ENCODE measurements at places on chromosomes 16 and 17.

GRCh38 chr17:34730816-34731215, 151.4 kb downstream of the TMEM132E start:
- DNase-seq, result no peak

DNA sequence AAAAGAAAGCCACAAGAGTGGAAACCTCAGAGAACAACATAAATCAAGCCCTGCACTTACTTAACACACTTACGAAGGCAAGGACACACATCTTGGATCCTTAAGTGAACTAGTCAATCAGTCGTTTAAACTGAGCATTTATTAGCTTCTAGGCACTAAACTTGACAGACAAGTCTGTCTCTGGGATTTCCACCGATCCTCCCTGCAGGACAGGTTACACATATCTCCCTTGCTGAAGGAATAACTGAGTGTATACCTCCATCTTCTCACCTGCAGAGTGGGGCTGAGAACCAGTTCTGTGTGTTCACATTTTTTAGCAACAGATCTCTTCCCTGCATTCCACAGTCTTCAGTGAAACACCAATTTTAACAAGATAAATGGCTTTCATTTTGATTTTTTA, 8.9 kb downstream of the GP2 start:
- DNase-seq, result no peak

DNA sequence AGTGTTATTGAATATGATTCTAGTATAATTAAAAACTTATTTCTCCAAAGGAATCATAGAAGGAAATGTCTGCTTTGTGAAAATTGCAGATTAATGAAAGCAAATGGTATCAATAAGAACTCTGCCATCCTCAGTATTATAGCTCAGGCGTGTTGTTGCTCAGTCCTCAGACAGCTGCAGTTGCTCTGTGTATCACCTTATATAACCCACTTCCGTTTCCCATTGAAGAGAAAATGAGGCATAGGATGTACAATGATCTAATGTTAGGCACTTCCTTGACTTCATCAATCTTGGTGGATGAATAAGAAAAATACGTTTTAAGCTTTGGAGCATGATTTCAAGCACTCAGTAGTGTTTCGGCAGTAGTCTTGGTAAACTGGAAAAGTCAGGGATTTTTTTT, 14.1 kb downstream of the MFSD11 start:
- no peak for DNase-seq

DNA sequence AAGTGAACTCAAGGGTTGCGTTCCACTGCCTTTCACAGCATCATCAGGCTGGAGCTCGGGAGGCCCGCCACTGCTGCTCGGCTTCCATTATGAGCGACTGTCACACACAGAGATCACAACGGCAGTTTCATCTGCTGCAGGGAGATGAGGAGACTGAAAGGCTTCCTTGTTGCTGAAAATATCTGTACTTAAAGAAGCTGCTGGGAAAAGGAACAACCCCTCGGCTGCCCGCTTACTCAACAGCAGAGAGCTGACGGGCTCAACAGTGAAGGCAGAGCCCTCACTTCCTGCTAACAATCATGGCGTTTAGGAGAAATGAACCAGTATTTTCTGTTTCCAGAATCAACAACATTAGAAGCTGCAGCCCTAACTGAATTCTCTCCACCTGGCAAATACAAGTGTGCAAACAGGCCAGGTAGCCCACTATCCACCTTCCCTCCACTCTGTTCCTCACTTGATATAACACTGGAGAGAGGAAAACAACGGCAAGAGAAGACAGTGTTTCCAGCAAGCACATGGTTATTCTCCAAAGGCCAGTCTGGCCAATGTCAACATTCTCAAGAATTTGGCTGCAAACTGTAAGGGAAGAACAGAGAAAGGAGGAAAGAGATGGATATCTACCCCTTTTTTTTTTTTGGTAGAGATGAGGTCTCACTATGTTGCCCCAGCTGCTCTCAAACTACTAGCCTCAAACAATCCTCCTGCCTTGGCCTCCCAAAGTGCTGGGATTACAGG, 33.7 kb downstream of the MBTPS1 start:
- DNase-seq, result no peak

- DNase-seq, result no peak
These were observed 29.0 kb upstream of the HOXB13 start for GRCh38 chr17:48757524-48757961.

DNA sequence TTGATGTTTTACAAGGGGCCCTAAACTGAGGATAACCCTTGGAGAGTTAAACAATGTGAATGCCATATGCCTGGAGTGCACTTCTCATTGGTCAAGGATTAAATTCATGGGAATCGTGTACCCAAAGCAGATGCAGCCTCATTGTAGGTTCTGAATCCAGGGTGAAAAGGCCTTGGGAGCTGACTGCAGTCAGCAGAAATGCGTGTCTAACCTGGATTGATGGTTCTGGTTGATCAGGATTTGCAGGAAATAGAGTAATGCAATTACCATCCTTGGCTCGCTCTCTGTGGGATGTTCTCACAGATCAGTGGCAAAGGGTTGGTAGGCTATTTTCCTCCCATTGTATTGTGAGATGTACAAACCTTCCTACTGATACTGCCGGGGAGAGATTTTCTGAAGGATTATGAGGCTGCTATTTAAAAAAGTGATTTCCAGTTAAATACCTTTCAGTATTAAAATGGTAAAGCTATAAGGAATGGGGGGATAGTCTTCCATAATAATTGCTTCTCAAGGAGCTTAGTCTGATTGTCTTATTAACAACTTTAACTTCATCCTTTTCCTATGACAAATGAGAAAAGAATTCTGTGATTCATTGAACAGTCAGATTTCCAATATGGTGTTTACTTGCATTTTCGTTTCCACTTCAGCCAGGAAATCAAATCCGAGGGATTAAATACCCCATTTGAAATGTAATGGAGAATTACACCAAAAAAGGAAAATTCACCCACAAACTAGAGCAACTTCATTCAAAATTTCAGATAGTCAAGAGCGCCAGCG, 1028.1 kb upstream of the EEF2KMT start:
- DNase-seq, result no peak

DNA sequence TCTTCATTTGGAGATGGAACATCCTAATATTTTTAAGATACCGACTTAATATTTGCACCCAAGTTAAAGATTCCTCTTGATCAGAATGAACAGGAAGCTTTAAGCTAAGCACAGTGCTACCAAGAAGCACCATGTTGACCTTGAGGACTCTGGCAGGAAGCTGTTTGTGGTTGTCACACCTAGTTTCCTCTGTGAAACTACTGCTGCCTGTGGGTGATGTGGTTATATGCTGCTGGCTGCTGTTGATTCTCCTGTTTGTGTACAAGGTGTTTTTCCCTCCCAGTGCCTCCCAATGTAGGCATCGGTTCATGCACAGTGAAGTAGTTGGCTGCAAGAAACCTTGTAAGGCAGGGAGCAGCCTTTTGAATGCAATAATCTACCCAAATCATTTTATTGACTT, 23.4 kb downstream of the RBL2 start:
- no peak for DNase-seq

DNA sequence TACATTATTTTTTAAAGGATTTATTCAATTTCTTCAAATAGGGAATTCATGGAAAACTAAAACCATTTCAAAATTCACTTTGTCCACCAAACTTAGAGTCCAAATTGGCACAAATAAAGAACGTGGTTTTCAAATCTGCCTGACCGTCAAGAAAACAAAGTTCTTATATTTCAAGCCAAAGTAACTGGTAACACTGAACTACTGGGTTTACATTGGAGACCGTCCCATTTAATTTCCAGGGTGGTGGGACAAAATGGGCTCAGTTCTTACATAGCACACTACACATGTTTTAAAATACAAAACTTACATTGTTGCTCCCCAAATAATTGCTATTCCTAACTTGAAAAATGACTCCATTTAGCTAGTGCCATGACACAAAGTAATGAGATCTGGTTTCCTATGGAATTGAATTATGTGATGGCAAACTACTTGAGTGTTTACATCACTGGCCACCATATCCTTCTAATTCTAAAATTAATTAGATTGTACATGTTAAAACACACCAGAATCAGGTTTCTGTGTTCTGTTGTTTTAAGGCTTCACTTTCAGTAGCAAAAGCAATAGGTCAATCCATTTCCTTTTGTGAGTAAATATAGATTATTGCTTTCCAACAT, 6.5 kb downstream of the PSME3IP1 start:
- no peak for DNase-seq

DNA sequence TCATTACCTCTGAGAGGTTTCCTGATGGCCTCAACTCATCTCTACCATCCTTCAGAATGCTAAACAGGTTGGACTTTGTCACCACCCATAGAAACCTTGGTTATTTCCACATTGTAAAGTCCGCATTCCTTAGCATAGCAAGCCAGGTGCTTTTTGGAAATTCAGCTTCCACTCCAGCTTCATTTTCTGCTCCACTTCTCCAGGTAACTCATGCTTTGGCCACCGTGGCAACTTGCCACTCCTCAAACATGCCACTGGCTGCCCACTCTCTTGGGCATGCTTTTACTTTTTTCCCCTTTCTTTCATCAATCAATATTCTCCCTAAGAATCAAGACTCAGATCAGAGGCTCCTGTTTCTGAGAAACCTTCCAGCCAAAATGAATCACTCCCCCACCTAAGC, 203.3 kb downstream of the CA10 start:
- DNase-seq, result no peak

- DNase-seq, result no peak
These were observed 37.1 kb downstream of the FTO start for GRCh38 chr16:53740933-53741531.

DNA sequence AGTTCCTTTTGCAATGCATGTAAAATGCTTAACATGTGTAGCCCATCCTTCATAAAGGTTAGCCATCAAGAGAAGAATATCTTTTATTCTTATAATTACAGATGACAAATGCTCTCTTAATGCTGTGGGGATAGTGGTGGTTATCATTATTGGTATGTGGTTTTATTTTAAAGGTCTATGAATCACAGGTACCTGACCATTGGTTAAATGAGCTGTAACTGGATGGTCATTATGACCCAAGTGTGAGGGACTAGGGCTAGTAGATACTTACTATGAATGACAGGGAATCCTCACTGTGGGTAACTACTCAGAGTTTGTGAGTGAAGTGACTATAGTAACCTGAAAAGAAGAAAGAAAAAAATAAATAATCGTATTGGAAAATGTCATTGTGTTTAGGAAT, 78.8 kb downstream of the CDRT15 start:
- no peak for DNase-seq

GRCh38 chr16:89600427-89600826, 13.0 kb upstream of the DPEP1 start:
- DNase-seq, result no peak

DNA sequence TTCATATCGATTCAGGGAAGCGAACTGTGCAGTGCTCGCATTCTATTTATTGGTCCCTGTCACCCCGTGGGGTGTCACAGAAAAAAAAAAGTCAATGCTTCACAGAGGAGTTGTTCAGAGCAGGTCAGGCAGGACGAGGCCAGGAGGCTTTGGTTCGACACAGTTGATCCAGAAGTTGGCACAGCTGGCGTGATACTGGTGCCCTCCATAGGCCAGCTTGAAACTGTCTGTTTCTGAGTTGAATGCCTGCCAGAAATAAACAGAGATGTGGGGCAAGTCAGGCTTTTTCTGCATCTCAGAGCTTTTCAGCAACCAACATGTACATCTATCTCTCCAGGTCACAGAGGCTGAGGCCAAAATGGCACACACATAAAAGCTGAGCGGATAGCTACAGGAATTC, 29.1 kb downstream of the DUSP14 start:
- DNase-seq, result no peak

- no peak for DNase-seq
These were observed 262.6 kb downstream of the PRKCA start for GRCh38 chr17:66564992-66565465.

- DNase-seq, result no peak
These were observed 898 bp downstream of the SNAI3 start for GRCh38 chr16:88685156-88686061.

DNA sequence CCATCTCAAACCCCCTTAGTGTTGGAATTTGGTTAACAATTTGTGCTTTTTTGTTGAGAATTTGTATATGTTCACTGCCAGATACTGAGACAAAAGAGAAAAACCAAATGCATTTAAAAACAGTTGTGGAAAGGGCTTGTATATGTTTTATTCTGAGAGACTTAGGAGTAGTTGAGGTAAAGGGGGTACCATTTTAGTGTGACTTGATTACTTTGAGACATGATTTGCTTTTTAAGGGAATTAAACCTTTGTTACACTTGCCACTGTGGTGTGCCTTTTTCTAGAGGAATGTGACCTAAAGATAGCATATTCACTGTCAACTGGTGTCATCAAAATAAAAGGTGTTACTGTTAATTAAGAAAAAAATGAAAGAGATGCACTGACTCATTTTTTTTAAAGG, 4.5 kb downstream of the IGF2BP1 start:
- no peak for DNase-seq

DNA sequence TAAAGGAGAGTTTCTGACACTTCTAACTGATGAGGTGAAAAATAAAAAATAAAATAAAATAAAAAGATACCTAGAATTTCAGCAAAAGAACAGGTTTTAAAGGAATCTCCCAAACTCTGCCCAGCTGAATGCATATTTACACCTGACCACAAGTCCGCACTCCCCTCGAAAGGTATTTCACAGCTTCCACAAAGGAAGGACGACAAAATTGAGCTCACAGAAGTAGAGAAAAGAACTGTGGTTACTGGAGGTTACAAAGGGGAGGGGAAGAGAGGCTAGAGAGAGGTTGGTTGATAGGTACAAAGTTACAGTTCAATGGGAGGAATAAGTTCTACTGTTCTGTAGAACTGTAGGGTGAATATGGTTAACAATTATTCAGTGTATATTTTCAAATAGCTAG, 5.0 kb downstream of the LITAF start:
- no peak for DNase-seq

All from thoracic aorta (tissue), 2 donors.